ENCODE measurements at places on chromosomes 3 and 15. TPM values are rescaled to one million over a fixed set of nuclear protein-coding genes. Genes with fewer than 3 reads are reported as not detected.

The OSTN gene
- not detected for total RNA-seq

The PROS1 gene
- not detected for total RNA-seq

The GPR62 gene
- total RNA-seq: not detected

GRCh38 chr3:52481819-52482521 is 13.2 kb upstream of the STAB1 start:
- H3K27ac ChIP-seq: no peak overlapping the region
- H3K4me3 ChIP-seq: no peak overlapping the region
- no peak for DNase-seq
- H3K36me3 ChIP-seq: peaks cover 64% of the 10 kb centered on the region
- no peaks in the 10 kb centered on the region for H3K4me1 ChIP-seq
- H3K27me3 ChIP-seq: no peaks in the 10 kb centered on the region

DNA sequence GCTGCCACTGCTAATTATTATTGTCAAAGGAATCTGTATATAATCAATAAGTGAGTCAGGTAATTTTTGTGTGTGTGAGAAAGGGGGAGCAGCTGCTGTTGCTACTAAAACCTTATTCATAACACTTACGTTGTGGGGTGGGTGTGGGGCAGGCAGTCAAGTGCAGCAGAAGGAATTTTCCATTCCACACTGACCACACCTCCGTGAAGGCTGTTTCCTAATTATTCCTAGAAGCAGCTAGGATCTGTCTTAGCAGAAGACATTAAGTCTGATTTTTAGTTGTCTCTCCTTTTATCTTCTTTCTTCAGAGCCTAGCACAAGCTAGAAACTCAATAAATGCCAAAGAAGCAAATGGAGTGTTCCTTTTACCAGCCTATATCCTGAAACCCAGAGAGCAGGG is 4.0 kb upstream of the U2SURP start:
- DNase-seq: no peak
- no peak overlapping the region for H3K4me3 ChIP-seq
- H3K4me1 ChIP-seq: peaks cover 17% of the 10 kb centered on the region
- no peak overlapping the region for H3K27ac ChIP-seq
- no peaks in the 10 kb centered on the region for H3K36me3 ChIP-seq

DNA sequence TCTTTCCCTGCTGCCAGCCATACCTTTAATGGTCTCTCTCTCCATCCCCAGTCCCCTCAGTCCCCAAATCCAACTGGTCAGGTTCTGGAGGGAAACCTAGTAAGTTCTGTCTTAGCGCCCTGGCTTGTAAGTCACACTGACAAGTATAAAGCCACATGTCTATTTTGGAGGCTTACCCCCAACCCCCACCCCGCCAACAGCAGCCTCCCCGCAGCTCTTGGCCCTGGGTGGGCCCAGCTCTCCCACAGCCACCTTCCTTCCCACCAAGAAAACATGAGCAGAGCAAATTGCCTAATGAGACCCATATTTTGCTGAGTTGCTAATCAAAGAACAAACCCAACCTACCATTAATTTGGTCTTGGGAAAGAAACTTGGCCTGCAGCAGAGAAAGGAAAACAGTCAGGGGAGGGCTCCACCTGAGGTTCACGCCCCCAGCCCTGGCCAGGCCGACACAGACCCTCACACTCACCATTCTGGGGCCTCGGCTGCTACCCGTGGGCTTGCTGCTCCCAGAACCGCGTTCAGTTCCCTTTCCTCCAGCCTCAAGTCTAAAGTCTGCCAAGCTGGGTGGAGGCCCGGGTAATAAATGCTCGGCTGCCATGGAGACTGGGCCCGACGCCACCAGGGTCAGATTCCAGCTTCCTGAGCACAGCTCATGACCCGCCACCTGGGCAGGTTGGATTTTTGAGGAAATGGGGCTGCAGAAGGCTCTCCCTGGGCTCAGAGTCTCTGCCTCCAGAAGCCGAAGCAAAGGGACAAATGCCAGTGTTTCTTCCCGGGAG is at the start of gene CALML4:
CALML4 (minus strand) TSS at position 557 of the 782 bp plus-strand sequence; CDS start at position 472, 85 bp downstream.
- no peak within 1 kb of the TSS for H3K4me3 ChIP-seq
- DNase-seq: no peak
- H3K27ac ChIP-seq: no peak within 1 kb of the TSS

DNA sequence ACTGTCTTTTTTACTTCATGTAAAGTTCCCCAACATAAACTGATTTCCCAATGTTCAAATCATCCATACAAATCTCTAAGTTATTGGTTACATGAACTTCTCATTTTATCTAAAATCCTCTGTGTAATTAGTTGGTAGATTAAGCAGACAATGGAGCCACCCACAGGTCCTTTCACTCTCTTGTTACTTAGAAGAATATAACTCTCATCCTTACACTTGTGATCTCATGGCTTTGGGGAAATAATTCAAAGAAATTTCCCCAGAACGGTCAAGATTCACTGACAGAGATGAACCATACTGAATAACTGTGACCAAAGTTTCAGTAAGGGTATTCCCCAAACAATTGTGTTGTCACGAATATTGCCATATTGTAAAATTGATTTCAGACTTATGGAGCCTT is 1102.6 kb upstream of the EPHA6 start:
- no peak overlapping the region for H3K27ac ChIP-seq
- no peak for DNase-seq
- H3K36me3 ChIP-seq: no peaks in the 10 kb centered on the region
- H3K27me3 ChIP-seq: no peaks in the 10 kb centered on the region
- H3K4me1 ChIP-seq: no peaks in the 10 kb centered on the region

GRCh38 chr3:131856171-131856570 is 178.6 kb downstream of the CPNE4 start:
- H3K27ac ChIP-seq: no peak overlapping the region
- no peak for DNase-seq
- H3K36me3 ChIP-seq: no peaks in the 10 kb centered on the region

GRCh38 chr3:123653221-123653682 is 68.4 kb upstream of the HACD2 start:
- DNase-seq: no peak
- H3K27ac ChIP-seq: no peak overlapping the region
- no peak overlapping the region for H3K4me3 ChIP-seq
- H3K36me3 ChIP-seq: peaks cover 16% of the 10 kb centered on the region
- H3K27me3 ChIP-seq: peaks cover 2% of the 10 kb centered on the region

DNA sequence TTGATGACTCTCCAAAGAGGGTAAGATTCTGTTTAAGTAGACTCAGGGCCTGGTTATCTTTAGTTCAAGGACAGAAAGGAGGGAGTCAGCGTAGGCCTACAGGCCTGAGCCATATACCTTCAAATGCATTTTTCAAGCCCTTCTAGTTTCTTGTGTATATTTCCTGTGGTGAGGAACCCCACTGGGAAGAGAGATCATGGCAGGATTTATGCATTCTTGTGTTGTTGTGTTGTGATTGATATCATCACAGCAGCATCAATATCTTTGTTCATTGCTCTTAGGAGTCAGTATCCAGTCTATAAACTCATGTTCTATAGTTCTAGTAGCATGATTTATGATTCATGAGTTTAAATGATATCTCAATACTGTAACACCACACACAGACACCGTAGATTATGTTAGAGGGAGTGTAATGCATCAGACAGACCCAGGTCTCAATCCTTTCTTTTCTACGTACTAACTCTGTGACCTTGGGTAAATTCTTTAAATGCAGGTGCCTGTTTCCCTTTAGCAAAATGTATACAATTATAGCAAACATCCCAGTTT is 427.5 kb downstream of the PDCD6IP start:
- no peak overlapping the region for H3K4me3 ChIP-seq
- no peaks in the 10 kb centered on the region for H3K4me1 ChIP-seq
- H3K27ac ChIP-seq: no peak overlapping the region
- no peaks in the 10 kb centered on the region for H3K27me3 ChIP-seq

DNA sequence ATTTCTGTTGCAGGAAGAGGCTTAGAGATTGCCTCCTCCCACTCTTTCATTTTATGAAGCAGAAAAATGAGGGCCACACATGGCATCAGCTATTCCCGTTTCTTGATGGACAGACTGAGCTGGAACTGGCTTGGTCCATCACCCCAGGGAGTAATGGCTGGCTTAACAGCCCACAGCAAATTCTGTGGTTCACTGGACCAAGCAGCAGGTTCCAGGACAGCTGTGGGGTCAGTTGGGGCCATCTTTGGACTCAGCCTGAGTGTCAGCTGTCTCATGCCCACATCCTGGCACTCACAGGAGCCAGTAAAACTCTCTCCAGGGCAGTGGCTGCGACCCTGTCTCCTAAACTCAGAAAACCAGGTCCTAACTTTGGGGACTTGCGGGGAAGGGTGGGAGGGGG is 36.5 kb downstream of the ZDHHC19 start:
- no peak for DNase-seq
- H3K27me3 ChIP-seq: no peaks in the 10 kb centered on the region
- peaks cover 10% of the 10 kb centered on the region for H3K4me1 ChIP-seq
- H3K27ac ChIP-seq: no peak overlapping the region

DNA sequence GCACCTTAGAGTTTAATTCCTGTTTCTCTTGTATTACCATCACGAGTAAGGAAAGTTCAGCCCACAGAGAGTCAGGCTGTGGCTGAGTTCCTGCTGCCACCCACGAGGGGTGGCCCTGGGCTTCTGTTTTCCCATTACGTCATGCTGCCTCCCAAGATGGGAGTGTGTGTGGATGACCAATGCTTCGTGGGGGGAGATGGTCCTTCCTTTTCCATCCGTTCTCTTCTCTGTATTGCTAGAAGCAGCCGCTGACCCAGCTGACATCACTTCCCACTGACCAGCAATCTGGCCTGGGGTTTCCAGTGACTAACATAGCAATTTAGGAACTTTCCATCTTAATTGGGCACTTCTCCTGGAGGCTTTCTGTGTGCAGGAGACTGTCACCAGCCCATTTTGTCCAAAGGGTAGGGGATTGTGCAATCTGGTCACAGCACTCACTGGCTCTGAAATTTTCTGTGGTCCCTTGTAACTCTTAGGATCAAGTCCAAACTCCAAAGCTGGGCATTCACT is 9.3 kb downstream of the IRAK2 start:
- H3K27me3 ChIP-seq: no peaks in the 10 kb centered on the region
- no peak for DNase-seq
- H3K27ac ChIP-seq: no peak overlapping the region
- no peak overlapping the region for H3K4me3 ChIP-seq

DNA sequence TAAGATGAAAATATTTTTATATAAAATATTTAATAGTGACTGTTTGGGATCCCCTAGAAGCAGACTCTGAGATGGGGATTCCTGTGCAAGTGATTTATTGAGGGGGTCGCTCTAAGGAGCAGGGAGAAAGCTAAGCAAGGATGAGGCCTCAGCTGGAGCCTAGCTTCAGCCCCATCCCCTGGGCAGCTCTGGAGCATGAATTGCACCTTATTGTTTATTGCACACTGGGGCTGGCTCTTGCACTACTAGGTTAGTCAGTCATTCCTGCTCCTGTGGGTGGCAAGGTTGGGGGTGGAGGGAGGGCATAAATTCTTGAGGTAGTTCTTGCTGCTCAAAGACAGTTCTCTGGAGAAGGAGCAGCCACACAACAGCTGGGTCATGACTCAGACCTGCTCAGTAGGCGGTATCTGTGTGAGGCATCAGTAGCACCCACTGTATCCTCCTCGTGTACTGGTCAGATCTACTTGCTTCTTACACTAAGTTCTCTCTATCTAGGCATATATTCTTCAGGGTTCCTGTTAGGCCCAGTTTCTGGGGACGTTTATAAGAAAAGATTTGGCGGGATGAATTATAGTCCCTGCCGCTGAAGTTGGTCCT is 27.2 kb upstream of the TNFSF10 start:
- H3K27ac ChIP-seq: peak overlapping the region; percentile 27
- peaks cover 17% of the 10 kb centered on the region for H3K4me1 ChIP-seq
- no peak for DNase-seq
- no peaks in the 10 kb centered on the region for H3K27me3 ChIP-seq
- no peaks in the 10 kb centered on the region for H3K36me3 ChIP-seq
- H3K4me3 ChIP-seq: no peak overlapping the region

DNA sequence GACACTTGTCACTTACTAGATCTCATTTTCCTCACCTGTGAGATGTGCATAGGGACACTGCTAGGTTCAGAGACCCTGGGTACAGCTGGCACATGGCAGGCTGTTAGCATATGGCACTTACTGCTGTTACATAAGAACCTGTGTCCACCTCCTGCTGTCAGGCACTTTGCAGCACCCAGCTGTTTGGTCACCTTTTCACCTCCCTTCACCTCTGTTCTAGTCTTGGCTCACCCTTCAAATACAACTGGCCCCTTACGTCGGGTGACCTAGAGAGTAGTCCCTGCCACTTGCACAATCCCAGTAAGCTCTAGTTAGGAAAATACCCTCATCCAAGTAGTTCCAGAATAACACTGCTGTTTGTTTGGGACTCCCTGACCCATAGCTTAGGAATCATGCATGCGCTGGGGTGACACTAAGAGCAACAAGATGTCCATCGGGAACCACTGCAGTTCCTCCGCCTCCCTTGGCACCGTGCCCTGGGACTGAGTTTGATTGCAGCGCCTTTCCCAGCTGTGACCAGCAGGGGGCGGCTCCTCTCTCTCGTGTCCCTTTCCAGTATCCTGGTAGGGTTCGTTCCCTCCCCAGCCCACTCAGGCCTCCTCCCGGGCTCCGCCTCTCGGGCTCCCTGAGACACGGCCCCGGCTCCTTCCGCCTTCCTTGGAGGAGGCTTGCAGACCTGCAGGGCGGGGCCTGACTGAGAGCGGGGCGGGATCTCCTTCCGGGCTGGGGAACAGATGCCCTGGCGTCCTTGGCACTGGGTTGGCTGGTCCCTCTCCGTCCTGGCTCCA is 78.6 kb downstream of the ABHD5 start:
- no peak overlapping the region for H3K27ac ChIP-seq
- peak overlapping the region; percentile 8 for H3K4me3 ChIP-seq
- DNase-seq: peak; percentile 64
- peaks cover 5% of the 10 kb centered on the region for H3K27me3 ChIP-seq
- peaks cover 23% of the 10 kb centered on the region for H3K4me1 ChIP-seq

DNA sequence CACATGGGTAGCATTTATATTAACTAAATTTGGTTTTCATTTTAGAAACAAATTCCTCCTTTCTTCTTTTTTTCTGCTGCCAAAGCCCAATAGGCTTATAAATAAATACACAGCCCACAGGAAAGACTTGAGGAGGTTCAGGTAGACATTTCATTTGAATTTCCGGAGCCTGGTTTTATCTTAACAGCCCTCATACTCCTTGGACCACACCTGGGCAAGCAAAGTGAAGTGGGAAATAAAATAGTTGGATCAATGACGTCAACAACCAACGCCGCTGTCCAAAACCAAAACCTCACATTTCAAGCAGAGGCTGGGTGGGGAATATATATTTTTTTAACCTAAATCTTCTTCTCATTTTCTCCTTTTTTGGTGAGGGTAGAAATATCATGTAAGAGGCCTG is 53.2 kb downstream of the RFTN1 start:
- no peak for DNase-seq
- H3K4me3 ChIP-seq: no peak overlapping the region
- peaks cover 30% of the 10 kb centered on the region for H3K4me1 ChIP-seq
- H3K36me3 ChIP-seq: peaks cover 3% of the 10 kb centered on the region

- H3K27ac ChIP-seq: no peak overlapping the region
- H3K4me1 ChIP-seq: peaks cover 64% of the 10 kb centered on the region
- H3K27me3 ChIP-seq: no peaks in the 10 kb centered on the region
- H3K4me3 ChIP-seq: no peak overlapping the region
- no peaks in the 10 kb centered on the region for H3K36me3 ChIP-seq
These were observed 61.1 kb downstream of the ST6GAL1 start for GRCh38 chr3:186991470-186991869.

Measured in naive thymus-derived CD8-positive, alpha-beta T cell (primary cell).